ENCODE measurements at places on chromosomes 13 and 19.

DNA sequence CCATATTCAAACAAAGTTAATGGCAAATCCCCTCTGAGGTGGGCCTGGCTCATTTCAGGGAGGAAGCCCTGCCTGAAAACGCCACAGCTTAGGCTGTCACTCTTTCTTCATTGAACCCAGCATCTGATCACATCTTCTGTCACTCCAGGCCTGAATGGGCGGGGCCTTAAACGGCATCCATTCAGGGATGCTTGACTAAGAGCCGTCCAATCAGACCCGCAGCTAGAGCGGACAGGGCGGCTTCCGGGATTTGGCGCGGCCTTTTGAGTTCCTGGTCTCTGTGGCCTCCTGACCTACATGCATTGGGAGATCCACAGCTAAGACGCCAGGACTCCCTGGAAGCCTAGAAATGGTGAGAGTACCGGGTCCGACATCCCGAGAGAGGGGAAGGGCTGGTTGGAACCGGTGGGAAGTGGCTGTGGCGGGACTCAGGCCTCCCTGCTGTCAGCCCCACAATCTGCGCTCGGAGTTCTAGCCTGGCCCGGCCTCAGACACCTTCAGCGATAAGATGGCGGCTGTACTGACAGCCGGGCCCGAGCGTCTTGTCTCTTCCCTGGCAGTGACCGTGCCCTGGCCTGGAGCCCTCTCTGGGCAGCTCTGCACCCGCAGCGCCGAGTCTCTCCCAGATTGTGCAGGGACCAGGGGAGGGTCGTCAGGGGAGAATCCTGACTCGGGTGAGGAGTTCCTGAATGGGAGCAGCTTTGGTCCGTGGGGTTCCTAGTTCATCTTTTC is at the start of gene ZNF723:
Gene ZNF723 (plus strand): TSS at position 261 of the 732 bp plus-strand sequence. CDS start 89 bp downstream, at position 350.
- no peak for DNase-seq

- no peak for DNase-seq
These were observed 3.9 kb upstream of the IL12RB1 start for GRCh38 chr19:18090545-18091216.

- DNase-seq = peak; percentile 87
These were observed 22.3 kb upstream of the XPO4 start for GRCh38 chr13:20924758-20925394.

DNA sequence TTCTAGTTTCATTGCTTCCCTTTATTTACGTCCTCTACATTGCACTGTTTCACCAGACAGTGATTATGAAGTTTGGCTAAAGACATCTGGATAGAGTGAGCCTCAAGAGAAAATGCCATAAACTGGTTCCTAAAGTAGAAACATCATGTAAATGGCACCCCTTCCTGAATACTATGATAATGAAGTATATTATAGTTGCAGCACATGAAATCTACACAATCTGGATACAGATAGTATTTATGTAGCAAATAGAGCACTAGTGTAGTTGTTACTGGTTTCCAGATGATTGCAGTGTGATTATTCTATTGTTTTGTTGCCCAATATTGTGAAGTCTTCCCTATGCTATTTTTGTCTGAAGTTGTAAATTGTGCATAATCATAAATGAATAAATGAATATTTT is 2786.9 kb upstream of the PCDH20 start:
- no peak for DNase-seq

GRCh38 chr19:46452186-46452585 is 19.2 kb downstream of the PNMA8A start:
- no peak for DNase-seq

DNA sequence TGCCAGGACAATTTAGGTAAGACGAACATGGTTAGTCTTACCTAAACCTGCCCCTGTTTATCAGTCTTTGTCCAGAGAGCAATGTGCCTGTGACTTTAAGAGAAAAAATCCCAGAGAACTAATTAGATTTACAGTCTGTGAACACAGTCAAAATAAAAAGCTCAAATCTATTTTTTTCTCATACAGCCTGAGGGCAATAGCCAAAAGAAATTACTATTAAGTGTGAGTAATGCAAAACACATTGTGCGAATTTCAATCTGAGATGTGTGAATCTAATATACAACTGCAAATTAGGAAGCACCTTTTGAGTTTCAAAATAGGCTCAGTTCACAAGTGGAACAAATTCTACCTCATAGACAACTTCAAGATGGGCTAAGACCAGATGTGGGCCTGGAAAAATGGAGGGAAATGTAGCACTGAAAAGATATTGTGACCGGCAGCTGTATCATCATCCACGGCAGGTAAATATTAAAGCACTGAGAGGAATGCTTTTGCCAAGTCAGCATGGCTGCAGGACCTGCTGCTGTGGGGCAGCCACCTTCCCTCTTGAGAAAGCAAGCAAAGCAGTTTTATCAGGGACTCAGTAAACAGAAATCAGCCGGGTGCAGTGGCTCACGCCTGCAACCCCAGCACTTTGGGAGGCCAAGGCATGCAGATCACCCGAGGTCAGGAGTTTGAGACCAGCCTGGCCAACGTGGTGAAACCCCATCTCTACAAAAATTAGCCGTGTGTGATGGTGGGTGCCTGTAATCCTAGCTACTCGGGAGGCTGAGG is 114.8 kb downstream of the KATNAL1 start:
- DNase-seq = no peak

- DNase-seq = no peak
These were observed 45.0 kb downstream of the KCTD15 start for GRCh38 chr19:33841685-33842084.

GRCh38 chr19:32269831-32270230 is 75.6 kb upstream of the ZNF507 start:
- DNase-seq = no peak

DNA sequence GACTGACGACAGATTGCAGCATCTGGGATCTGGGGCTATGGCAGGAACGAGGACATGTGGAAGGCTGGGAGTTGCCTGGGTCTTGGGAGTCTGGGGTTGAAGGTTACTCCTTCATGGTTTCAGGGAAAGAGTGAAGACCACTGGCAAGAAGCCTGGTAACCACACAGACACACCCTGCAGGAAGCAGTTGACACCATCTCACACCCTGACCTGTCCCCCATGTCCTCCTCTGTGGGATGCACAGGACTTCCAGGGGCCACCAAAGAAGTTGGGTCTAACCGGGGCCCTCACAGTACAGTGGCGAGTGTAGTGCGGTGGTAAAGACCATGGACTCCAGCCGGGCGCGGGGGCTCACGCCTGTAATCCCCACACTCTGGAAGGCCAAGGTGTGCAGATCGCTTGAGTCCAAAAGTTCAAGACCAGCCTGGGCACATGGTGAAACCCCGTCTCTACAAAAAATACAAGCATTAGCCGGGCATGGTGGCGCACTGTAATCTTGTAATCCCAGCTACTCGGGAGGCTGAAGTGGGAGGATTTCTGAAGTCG is 10.6 kb upstream of the FFAR2 start:
- no peak for DNase-seq

DNA sequence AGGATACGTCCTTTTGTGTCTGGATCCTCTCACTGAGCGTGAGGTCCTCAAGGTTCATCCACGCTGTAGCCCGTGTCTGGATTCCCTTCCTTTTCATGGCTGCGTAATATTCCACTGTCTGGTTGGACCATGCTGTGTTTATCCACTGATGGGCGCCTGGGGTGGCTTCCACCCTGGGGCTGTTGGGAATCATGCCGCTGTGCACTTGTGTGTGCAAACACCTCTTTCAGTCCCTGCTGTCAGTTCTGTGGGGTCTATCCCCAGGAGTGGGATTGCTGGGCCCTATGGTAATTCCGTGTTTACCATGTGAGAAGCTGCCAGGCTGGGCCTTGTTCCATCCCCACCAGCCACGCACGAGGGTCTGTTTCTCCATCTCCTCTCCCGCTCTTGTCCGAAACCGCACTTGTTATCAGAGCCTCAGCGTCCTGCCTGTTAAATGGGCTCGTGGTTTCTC is 98.6 kb downstream of the GADD45B start:
- no peak for DNase-seq

DNA sequence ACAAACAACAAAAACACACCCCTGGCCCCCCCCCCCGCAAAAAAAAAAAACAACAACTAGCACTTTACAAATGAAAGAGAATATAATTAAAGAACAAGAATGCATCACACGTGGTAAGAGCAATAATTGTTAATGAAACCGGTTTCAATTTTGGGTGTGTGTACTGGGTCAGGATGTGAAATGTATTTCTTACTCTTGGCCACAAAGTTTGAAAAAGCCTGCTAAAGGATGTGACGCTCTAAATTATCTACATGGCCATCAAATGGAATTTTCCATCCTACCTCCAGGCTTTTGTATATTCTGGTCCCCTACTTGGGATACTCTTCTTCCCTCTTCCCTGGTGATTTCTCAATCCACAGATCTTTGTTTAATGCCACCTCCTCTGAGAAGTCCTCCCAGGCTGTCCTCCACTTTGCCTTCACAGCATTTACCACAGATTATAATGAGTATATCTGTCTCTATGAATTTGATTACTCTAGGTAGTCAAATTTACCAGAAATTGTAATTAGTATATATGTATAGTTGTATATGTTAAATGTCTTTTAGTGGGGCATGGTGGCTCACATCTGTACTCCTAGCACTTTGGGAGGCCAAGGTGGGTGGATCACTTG is 2.1 kb downstream of the SARS2 start:
- no peak for DNase-seq
